OCI-M1 (cell line): ENCODE measurements at places on chromosomes 16 and 17.
A peak's percentile ranks its signal among the peaks of the same experiment; 100 is the strongest.

DNA sequence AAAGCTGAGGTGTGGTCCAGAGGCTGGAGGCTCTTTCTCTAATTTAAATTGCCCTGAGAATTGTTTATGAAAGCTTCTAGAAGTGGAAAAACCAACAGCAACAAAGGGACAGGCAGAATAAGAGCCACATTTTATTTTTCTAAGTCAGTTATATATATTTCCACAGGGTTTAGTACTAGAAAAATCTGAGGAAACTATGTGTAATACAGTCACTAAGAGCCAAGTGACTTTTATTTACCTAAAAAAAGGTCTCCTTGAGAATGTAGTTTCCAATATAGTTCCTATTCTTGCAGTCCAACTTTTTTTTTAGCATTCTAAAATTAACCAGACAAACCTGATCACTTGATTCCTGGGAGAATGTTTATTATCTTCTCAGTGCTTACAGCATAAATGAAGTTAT, 296.6 kb upstream of the MYOCD start:
- DNase-seq, result no peak

GRCh38 chr17:76700617-76701470, 9.9 kb downstream of the MXRA7 start:
- no peak for DNase-seq

DNA sequence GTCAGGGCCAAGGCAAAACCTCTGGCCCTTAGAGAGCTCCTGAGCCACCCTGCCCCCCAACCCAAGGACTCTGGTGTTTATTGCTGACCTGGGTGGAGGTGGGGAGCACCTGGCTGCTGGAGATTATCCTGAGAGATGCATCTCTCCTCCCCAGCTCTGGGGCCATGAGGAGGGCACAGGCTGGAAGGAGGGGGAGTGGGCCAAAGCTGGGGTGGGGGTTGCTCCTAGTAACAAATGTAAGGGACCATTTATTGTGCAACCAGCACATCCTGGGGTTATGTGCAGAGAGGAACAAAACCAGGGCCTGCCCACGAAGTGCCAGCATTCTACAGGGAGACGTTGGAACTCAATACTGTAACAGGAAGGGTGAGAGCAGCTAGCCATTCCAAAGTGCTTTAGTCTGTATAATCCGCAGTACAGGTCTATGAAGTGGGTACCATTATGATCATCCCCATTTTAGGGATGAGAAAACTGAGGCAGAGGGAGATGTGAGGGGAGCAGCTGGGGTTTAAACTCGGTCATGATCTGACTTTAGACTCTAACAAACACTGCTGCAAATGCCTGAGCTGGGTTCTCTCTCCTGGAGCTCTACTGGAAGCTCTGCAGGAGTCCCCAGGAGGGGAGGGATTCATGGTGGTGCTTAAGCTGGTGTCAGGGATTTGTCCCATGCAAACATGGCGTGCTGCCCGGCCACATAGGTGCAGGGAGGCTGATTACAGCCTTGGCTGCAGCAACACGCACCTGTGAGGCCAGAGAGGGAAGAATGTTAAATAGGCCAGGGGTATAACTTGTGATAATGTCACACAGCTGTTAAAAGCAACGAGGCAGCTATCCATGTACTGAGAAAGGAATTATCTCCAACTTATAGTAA, 1.4 kb upstream of the RHBDF2 start:
- no peak for DNase-seq

GRCh38 chr16:87074641-87075318, 242.4 kb downstream of the C16orf95 start:
- DNase-seq, result no peak

DNA sequence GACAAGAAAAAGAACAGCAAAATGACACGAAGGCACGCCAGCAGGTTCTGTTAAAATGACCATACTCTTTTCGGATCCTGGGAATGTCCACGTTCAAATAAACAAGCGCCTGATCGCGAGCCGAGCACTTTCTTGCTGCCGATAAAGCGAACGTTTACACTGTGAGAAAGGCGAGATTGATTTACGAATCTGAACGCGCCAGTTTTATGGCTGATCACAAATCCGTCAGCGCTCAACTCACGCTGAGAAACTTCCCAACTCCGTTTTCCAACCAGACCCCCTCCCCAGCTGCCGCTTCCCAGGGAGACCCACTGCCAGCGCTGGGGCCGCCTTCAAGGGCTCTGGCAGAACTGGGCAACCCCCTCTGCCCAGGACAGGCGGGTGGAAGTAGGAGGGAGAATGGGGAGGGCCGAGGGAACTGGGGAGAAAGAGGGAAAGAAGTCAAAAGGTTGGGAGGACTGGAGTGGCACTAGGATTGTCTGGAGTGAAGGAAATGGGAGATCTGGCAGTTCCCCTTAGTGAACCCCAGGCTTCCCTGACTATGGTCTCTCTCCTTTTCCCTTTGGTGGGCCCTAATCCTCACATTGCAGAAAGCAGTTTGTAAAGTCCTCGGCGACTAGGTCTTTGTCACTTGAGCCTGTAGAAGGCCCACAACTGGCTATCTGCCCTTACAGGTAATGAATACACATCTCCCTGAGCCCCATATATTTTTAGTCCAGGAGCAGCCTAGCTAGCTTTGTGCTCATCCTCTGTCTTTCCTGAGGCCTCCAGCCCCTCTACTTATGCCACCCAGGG, 6.9 kb downstream of the HOXB4 start:
- no peak for DNase-seq

DNA sequence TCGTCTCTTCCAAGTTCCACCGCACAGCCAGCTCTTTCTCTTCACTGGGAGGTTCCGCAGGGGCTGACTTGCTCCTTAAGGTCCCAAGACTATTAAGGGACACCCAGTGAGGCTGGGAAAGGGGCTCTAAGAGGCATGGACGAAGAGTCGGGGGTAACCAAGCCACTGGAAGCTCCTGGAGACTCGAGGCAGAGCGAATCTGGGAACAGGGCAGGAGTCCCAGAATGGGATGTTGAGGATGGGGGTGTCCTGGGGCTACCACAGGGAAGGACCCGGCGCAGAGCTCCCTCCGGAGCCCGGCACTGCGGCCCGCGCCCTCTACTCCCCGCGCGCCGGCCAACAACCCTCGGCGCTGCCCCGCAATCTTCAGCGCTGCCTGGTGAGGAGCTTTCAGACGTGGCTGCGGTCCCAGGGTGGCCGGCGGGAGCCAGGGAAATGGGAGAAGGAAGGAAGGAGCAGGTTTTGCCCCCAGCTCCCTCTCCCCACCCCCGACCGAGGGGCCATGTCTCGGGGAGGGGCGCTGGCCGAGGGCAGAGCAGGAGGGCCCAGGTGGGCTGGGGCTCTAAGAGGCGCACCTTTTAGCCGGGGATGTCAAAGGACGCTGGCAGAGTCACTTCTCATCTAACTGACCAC, 581 bp downstream of the CHST5 start:
- DNase-seq, result no peak

DNA sequence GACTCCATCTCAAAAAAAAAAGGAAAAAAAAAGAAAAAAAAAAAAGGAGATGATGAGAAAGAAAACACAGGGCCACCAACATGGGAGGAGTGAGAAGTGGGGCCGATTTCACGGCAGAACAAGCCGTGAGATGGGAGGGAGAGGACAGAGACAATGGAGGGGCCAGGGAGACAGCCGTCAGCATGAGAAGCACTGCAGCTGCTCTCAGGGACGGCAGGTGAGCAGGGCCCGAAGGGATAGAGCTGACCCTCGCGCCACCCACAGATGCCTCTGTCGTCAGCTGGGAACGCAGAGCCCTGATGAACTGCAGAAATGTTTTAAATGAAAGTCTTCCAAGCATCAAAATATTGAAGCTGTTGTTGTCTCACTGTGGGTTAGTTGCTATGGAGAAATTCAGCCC, 20.3 kb downstream of the PITPNM3 start:
- no peak for DNase-seq

DNA sequence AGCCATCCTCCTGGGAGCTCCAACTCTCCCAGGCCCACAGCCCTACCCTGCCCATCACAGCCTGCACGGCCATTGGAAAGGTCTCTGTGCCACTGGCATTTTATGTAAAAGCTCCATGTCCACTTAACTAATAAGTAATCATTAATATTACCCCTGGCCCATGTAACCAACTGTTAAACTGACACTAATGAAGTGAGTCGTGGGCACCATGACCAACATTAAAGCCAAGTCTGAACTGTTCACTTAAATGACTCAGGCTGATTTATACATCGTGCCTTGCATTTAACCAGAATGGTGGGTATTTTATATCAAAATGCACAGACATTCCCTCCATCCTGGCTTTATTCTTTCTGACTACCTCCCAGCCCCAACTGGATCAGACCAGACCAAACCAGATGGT, 229.3 kb downstream of the SOX9 start:
- DNase-seq, result no peak

- no peak for DNase-seq
These were observed 1.1 kb downstream of the SPSB3 start for GRCh38 chr16:1781254-1781653.

- no peak for DNase-seq
These were observed 4.5 kb upstream of the PYCR1 start for GRCh38 chr17:81941484-81942166.

GRCh38 chr17:65228734-65229620, 91.8 kb downstream of the RGS9 start:
- DNase-seq, result peak; percentile 92

DNA sequence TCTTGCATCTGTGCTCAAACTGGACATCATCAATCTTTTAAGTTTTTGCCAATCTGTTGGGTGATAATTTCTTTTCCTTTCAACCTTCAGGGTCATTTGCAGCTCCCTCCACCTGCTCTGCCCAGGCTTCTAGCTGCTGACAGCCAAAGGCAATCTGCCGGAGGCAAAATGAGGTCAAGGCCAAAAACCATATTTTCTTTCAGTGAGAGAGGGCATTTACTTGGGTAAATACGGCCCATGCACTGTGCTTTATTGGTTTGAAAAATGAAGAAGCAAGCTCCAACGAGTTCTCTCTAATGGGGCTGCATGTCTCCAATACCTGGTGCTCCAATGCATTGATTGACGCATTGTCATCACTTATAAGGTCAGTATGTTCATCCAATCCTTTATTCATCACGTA, 23.1 kb downstream of the RBFOX1 start:
- DNase-seq, result no peak
